ENCODE measurements at places on chromosomes 12 and 14. TPM values are rescaled to one million over a fixed set of nuclear protein-coding genes. Genes with fewer than 3 reads are reported as not detected.

DDX23 gene
- 129 TPM for total RNA-seq

LLPH gene
- 22.4 TPM for total RNA-seq

CIDEB gene
- 1.9 TPM for total RNA-seq

ZNF740 gene
- 78.8 TPM for total RNA-seq

PTPRB gene
- 0.55 TPM for total RNA-seq

HNF1A gene
- total RNA-seq: 15.1 TPM

LIN7A gene
- 8.2 TPM for total RNA-seq

NRIP2 gene
- not detected for total RNA-seq

PLA2G1B gene
- not detected for total RNA-seq

Measured in progenitor cell of endocrine pancreas (in vitro differentiated cells).